ENCODE measurements at places on chromosomes 11 and 22.

- DNase-seq: no peak
These were observed 1327.3 kb downstream of the TBC1D22A start for GRCh38 chr22:48089601-48090331.

DNA sequence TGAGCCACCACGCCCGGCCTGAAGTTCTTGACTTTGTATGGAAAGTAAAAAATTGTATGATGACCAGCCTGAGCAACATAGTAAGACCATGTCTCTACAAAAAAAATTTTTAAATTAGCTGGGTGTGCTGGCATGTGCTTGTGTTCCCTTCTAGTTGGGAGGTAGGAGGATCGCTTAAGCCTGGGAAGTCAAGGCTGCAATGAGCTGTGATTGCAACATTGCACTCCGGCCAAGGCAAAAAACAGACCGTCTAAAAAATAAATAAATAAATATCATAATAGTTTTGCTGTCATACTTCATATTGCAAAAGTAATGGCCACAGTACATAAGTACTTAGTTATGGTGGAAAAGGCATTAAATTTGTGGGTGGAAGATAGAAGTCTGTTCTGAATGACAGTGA lies 3.4 kb downstream of the AGBL2 start:
- no peak for DNase-seq

GRCh38 chr11:86941871-86942599 lies 13.2 kb downstream of the FZD4 start:
- no peak for DNase-seq

- no peak for DNase-seq
These were observed 1.6 kb upstream of the ANO1 start for GRCh38 chr11:70076461-70076931.

GRCh38 chr11:132429685-132430084 lies 1059.3 kb downstream of the NTM start:
- DNase-seq: no peak

Data from activated naive CD4-positive, alpha-beta T cell (primary cell).